Stimulated activated CD8-positive, alpha-beta memory T cell treated with anti-CD3 and anti-CD28 coated beads, Interleukin-7, amount 100 ng/mL, for 1 hour (primary cell): ENCODE measurements at places on chromosomes 7 and 10.

DNA sequence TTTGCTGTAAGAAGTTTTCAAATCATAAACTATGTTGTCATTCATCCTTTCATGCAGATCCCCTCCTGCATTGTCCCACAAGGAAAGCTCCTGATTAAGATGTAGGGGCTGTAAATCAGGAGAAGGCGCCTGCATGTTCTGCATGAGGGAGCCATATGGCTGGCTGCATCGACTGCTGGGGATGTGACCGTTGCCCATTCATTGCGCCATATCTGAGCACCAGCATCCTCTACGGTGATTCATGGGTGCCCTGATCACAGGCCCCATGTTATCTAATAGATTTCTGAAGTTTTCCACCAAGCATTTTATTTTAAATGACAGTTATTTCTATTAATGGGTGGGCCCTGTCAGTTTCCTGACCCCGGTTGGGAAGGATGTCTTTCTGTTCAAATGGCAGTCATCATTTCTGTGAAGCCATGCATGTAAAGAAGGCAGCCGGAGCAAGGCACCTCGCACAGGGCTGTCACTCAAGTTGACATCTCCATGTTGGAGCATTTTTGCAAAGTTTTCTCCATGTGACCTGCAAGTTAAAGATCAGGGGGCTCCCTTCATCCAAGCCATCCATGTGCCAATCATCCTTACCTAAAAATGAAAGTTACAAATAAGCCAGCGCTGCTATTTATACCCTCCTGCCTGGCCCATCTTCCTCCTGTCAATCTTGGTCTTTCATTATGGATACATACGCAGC, 128.8 kb downstream of the TEX36 start:
- no peak for DNase-seq

- DNase-seq = no peak
These were observed 28.3 kb downstream of the BAG3 start for GRCh38 chr10:119679480-119679829.

DNA sequence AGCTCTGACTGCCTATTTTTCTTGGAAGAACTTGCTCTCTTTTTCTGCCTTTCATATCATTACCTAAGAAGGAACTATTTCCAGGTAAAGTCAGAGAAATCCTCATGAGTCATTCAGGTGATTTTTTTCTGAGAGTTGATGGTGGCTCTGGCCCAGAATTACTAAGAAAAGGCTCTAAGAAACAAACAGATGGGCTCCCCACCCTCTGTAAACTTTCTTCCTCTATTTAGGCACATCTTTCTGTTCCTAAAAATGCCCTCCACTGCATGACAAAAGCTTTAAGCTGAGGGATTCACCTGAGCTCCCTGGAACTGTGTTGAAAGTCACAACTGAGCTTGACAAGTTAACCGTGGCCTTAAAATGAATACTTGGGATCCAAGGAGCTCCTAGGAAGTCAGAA, 1.6 kb downstream of the OLAH start:
- no peak for DNase-seq

- no peak for DNase-seq
These were observed 299.3 kb downstream of the SFMBT2 start for GRCh38 chr10:7111561-7111960.

- no peak for DNase-seq
These were observed 101.8 kb downstream of the EGFR start for GRCh38 chr7:55120501-55121198.

DNA sequence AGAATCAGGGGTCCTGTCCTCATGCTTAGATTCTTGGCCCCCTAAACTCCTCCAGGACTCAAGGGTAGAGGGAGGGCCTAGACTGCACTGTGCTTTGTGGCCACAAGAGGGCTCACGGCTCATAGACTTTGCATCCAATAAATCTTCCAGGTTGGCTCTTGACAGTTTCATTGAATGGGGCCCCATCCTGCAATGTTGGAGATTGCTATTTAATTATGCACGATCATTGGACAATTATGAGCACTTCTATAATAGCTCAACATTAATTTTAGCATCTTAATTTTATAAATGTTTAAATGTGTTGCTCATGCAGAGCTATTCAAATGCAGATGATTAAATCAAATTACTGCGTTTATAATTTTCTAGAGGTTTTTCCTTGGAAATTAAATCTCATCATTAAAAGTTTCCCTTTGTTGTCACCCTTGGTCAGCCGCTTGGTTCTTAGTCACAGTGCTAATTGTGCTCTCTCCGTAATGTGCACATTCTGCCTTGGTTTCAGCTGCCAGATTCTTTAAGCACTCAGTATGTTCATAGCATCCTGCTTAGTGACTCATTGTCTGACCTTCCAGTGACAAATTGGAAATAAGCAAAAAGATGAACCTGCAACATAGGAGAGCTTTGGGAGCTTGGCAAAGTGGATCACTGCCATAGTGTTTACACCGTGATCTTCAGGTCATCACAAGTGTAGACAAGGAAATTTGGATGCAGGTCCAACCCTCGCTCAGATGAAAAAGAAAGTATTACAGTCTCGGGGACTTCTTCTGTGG, 33.4 kb upstream of the PLPP4 start:
- no peak for DNase-seq

- DNase-seq = no peak
These were observed 122.5 kb downstream of the SLC25A13 start for GRCh38 chr7:96199421-96199820.

- DNase-seq = no peak
These were observed 67.4 kb downstream of the LANCL2 start for GRCh38 chr7:55432506-55432905.

- no peak for DNase-seq
These were observed 37.2 kb upstream of the OPTN start for GRCh38 chr10:13062803-13063202.

- DNase-seq = no peak
These were observed 62.7 kb downstream of the KAT6B start for GRCh38 chr10:74888962-74889661.

- DNase-seq = no peak
These were observed 53.8 kb upstream of the FAM204A start for GRCh38 chr10:118395947-118396346.

DNA sequence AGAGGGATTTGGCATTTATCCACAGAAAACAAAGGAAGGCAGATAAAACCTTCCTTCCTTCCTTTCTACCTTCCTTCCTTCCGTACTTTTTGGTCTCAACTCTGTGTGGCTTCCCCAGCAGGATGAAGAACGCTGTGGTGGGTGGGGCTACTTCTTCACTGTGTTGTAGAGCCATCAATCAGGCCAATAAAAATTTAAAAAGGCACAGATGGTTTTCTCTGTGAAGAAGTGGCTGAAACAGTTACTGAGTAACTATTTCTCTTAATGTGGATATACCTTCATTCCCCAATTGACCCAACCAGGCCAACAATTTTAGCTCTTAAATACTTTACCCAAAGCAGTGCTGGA, 75.8 kb downstream of the ZNF92 start:
- no peak for DNase-seq

GRCh38 chr10:43188702-43189101, 50.5 kb downstream of the CSGALNACT2 start:
- no peak for DNase-seq

- DNase-seq = no peak
These were observed 120.0 kb upstream of the SAMD8 start for GRCh38 chr10:74991435-74991834.

DNA sequence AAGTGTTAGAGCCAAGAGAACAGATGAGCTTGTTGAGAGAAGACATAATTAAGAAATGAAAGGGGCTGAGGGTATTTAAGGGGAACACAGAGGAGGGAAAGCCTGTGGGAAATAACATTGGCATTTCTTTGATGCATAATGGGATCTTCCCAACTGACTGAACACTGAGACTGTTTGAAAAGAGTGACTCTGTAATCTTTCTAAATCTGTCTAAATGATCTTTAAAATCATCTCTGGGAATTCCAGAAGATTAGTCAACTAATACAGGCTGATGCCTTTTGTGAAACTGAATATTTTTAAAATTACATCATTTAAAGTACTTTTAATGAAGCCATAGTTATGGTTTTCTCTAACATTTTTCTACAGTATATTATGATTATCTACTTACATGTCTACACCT, 17.4 kb upstream of the SLC35G1 start:
- DNase-seq = no peak

- no peak for DNase-seq
These were observed 103.9 kb downstream of the CRPPA start for GRCh38 chr7:16317406-16317805.

- no peak for DNase-seq
These were observed 51.9 kb downstream of the CLRN3 start for GRCh38 chr10:127840884-127841283.

DNA sequence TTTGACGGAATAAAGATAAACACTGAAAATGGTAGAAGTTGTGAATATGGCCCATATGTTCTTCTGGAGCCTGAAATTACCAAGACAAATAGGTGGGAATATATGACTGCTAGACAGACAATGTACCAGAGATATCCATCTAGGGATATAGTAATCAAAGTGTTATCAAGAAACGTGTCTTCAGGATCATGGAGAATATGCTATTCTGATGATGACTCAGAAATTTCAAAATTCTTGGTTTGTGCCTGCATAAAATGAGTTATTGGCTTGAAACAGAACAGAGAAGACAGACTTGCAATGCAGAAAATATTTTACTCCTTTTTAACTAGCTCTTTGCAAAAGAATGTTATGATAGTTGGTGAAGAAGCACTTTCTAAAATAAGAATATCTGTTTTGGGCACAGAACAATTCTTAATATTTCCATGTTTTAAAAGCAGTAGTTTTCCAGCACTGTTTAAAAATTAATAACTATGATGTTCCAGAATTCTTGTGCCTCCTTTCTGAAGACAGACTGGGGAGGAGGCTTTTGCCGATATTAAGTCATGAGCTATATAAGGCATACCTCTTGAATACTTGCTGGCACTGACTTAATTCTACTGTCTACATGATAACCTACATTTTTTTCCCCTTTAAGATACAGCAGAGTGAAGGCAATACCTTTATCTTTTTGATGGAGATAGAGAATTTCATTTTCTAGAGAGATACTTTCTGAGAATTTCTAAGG, 34.4 kb upstream of the CABCOCO1 start:
- DNase-seq = no peak

DNA sequence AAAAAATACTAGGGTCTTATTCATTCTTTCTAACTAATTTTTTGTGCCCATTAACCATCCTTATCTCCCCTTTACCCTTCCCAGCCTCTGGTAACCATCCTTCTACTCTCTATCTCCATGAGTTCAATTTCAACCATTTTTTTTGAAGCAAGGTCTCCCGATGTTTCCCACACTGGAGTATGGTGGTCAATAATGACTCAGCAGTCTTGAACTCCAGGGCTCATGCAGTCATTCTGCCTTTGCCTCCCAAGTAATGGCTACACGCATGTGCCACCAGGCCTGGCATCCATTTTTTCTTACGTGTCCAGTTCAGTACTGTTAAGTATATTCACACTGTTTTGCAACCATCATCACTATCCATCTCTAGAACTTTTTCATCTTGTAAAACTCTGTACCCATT, 60.4 kb downstream of the CYTH3 start:
- no peak for DNase-seq

- no peak for DNase-seq
These were observed 4.6 kb downstream of the MGMT start for GRCh38 chr10:129471447-129472175.

DNA sequence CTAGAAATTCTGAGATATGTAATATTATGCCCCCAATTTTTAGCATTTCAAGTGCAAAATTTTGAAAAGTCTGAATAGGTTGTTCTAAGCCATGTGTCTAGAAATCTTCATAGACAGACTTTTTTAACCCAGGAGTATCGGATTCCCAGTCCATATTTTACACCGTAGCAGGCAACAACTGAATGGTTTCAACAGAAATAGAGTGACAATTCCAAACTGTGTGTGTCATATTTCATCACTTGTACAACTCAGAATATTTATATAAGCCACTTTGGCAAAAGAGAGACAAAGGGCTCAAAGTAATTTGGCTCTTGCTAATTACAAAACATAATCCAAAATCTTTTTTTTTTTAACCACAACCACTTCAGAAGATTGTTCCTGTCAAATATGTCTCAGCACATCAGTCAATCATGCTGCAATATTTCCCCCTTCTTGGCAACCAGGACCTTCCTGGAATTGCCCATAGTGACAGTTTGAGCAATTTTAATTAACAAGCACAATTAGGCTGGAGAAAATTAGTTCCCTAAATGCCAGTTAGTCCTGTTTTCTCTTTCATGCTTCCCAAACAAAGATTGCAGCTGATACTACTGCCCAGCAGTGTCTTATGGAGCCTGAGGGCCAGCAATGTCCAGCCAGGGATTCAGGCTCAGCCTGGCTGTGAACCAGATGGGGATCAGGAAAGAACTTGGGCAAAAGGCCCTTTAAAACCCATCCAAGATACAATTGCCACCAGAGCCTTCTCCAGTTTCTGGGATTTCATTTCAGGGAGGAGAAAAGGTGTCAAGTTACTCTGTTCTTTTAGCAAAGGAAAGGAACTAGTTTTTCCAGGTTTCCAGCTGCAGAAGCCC, 533.3 kb upstream of the GHITM start:
- no peak for DNase-seq

- DNase-seq = no peak
These were observed 108.3 kb downstream of the SUGCT start for GRCh38 chr7:40243076-40243475.

DNA sequence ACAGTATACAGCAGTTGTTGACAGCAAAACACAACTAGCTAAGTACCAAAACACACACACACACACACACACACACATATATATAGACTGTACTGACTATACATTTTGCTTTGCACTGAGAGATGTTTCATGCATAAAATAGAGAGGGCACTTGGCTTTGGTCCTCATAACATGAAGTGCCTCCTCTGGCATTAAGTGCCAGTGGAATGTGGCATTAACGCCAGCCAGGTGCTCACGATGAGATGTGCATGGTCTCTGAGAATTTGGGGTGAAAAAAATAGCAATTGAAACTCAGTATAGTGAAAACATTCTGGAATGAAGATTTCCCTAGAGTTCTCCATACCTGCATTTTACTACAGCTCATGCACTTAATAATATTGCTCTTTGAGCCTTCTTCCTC, 70.0 kb upstream of the INSYN2A start:
- no peak for DNase-seq

- DNase-seq = no peak
These were observed 10.4 kb upstream of the FGFR2 start for GRCh38 chr10:121608469-121609190.

DNA sequence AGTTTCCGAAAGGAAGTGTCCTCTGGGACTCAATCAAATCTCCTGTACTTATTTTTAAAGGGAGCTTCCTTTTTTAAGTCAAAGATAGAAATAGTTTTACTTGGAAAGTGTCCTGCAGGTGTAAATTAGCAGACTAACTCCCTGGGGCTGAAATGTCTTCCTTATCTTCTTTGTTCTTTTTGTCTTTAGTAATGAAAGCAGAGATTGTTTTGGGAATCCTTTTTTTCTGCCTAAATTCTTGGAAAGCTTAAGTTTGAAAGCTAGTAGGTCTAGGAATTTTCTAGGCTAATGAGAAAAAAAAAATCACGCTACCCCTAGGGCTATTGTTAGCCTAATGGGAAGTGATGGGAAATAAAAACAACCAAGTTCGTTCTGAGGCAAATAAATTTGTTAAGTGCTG, 139.1 kb upstream of the CSTF2T start:
- no peak for DNase-seq

GRCh38 chr7:138000081-138000701, 1.7 kb downstream of the CREB3L2 start:
- no peak for DNase-seq
